ENCODE measurements at places on chromosomes 1 and 21. TPM values are rescaled to one million over a fixed set of nuclear protein-coding genes. Genes with fewer than 3 reads are reported as not detected.

KRTAP6-2 gene
- total RNA-seq, result not detected

C8B gene
- not detected for total RNA-seq

AMIGO1 gene
- total RNA-seq, result 1.3 TPM

TRIM63 gene
- 1.4 TPM for total RNA-seq

CD101 gene
- 0.23 TPM for total RNA-seq

LCE1B gene
- total RNA-seq, result not detected

FLG2 gene
- total RNA-seq, result not detected

Data from A549 treated with Mapracorat at 1 μM for 4 hours (cell line).